Endodermal cell (in vitro differentiated cells): ENCODE measurements at places on chromosomes 5 and 9. TPM values are rescaled to one million over a fixed set of nuclear protein-coding genes. Genes with fewer than 3 reads are reported as not detected.

- H3K4me3 ChIP-seq: no peak overlapping the region
- no peaks in the 10 kb centered on the region for H3K27me3 ChIP-seq
- H3K27ac ChIP-seq: no peak overlapping the region
- H3K36me3 ChIP-seq: no peaks in the 10 kb centered on the region
- DNase-seq: no peak
- peaks cover 21% of the 10 kb centered on the region for H3K4me1 ChIP-seq
Observed at GRCh38 chr9:115292584-115293279, 174.8 kb upstream of the TNC start.

Gene PCDHGC3
- 13.9 and 17.8 TPM in 2 replicates for total RNA-seq

DNA sequence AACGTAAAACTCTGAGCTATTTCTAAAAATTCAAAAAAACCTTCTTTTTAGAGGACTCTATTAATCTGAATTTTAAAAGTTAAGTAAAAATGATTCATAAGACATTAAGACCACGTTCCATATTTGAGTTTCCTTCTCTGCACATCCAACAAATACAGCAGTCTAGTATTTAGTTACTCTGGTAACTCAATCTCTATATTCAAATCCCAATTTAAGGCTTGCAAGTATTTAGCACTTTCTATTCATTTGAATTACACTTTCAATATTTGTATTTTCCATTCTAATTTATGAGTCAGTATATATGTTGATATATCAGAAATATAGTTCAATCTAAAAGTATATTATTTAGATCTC is 17.7 kb downstream of the RFX3 start:
- no peak for DNase-seq
- no peaks in the 10 kb centered on the region for H3K4me1 ChIP-seq
- H3K27ac ChIP-seq: peak overlapping the region; percentile 36
- H3K36me3 ChIP-seq: no peaks in the 10 kb centered on the region
- no peaks in the 10 kb centered on the region for H3K27me3 ChIP-seq
- no peak overlapping the region for H3K4me3 ChIP-seq

Gene PCDHGA7
- total RNA-seq: 1.1 and 1.9 TPM in 2 replicates

Gene FLT4
- total RNA-seq: 5.0 to 7.9 TPM (median 5.2 TPM) in 3 replicates

Gene ZFAND5
- total RNA-seq: 137 and 141 TPM in 2 replicates

- DNase-seq: no peak
- H3K27me3 ChIP-seq: no peaks in the 10 kb centered on the region
- no peaks in the 10 kb centered on the region for H3K36me3 ChIP-seq
Observed at GRCh38 chr9:8916771-8917170, 1117.2 kb upstream of the DMAC1 start.

- peak; percentile 71 for DNase-seq
- peak overlapping the region; percentile 76 for H3K27ac ChIP-seq
- H3K4me3 ChIP-seq: no peak overlapping the region
- no peaks in the 10 kb centered on the region for H3K27me3 ChIP-seq
- H3K4me1 ChIP-seq: no peaks in the 10 kb centered on the region
Observed at GRCh38 chr9:114037961-114038723, 40.0 kb downstream of the AMBP start.

- H3K4me1 ChIP-seq: no peaks in the 10 kb centered on the region
- no peak overlapping the region for H3K27ac ChIP-seq
- H3K27me3 ChIP-seq: no peaks in the 10 kb centered on the region
- no peak overlapping the region for H3K4me3 ChIP-seq
- H3K36me3 ChIP-seq: no peaks in the 10 kb centered on the region
- DNase-seq: no peak
Observed at GRCh38 chr9:138047469-138048040, 170.0 kb downstream of the CACNA1B start.

DNA sequence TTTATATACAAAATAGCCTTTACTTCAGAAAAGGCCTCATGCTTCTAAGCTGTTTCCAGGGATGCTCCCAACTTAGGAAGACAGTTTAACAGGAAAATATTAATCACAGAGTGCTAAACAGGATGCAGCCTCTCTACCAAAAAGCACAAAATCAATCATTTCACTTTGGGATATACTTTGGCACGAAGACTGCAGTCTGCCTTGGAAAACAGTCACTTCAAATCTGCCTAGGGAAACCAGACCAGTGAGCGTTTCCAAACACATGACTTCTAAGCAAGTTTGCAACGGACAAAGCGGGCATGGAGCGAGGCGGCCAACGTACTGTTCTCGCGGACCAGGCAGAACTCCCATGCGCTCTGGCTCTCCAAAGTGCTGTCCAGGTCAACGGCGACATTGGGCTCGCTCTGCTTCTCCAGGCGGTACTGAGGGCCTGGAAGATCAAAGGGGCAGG is 201.0 kb downstream of the MAPKAP1 start:
- H3K27ac ChIP-seq: peak overlapping the region; percentile 12
- H3K27me3 ChIP-seq: no peaks in the 10 kb centered on the region
- H3K4me1 ChIP-seq: peaks cover 4% of the 10 kb centered on the region
- no peak for DNase-seq
- H3K4me3 ChIP-seq: no peak overlapping the region
- peaks cover 12% of the 10 kb centered on the region for H3K36me3 ChIP-seq

Gene MAMDC2
- total RNA-seq: 0.44 to 1.4 TPM (median 0.44 TPM) in 3 replicates

DNA sequence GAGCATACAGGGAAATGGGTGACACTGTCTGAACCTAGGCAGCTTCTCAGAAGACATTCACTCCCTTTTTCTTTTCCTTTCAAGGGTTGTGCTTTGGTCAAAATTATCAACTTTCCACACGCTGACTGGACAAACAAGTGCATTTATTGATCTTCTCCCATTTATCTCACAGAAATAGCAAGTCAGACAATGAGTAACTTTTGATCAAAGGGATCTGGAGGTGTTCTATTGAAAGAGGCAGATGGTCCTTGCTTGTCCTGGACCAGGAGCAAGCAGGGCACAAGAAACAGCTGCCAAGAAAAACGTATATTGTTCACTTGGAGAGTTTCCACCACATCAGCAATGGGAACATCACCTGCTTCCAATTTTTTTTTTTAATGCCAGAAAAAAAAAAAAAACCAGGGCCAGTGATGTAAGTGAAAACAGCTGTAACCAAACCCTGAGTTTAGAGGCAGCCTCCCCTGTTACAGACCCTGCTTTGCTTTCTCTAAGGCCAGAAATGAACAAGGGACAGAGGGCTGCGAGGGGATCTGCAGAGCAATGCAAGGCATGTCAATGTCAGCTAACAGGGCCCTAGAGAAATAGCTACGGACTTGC is 79.8 kb downstream of the NIPSNAP3B start:
- DNase-seq: peak; percentile 19
- H3K27ac ChIP-seq: no peak overlapping the region
- no peaks in the 10 kb centered on the region for H3K4me1 ChIP-seq
- no peak overlapping the region for H3K4me3 ChIP-seq
- peaks cover 94% of the 10 kb centered on the region for H3K36me3 ChIP-seq

- H3K4me1 ChIP-seq: peaks cover 3% of the 10 kb centered on the region
- no peaks in the 10 kb centered on the region for H3K36me3 ChIP-seq
- DNase-seq: no peak
Observed at GRCh38 chr9:4306066-4306776, 6.4 kb upstream of the GLIS3 start.

Gene TNFSF15
- not detected in 3 replicates for total RNA-seq
